H54 (cell line): ENCODE measurements at places on chromosomes 13 and 19.

- DNase-seq: peak; percentile 67
Measured at GRCh38 chr13:98997738-98998641, 20.1 kb upstream of the DOCK9 start.

DNA sequence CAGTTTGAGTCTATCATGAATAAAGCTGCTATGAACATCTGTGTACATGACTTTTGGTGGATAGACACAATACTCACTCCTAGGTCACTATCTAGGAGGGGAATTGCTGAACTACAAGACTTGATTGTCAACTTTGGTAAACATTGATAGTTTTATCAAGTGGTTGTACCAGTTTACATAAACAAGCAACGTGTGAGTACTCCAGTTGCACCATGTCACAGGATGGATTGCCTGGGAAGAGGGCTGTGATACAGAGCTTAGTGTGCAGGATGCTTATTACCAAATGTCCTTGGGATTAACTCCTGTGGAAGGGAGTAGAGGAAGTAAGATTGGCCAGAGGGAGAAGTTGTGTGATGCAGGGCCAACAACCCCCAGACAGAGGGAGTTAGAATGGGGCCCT, 37.7 kb downstream of the RAP2A start:
- DNase-seq: no peak

GRCh38 chr19:16527971-16528521, 14.2 kb downstream of the CHERP start:
- DNase-seq: no peak

GRCh38 chr19:4977299-4978174, 8.6 kb downstream of the KDM4B start:
- peak; percentile 59 for DNase-seq

DNA sequence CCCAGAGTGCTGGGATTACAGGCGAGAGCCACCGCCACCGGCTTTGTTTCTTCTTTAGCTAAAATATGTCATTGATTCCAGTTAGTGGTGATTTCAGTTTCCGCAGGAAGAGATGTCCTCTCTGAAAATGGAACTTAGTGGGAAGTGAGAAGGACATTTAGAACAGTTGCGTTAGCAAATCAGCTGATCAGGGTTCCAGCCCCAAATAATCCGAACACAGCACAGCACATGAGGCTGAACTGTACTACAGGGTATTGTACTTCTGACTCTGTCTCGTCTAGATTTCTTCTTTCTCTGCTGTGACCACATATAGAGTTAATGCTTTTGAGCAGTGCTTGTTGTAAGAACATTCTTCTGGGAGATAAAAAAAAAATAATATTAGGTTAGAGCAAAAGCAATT, 314.4 kb downstream of the MYO16 start:
- DNase-seq: no peak

DNA sequence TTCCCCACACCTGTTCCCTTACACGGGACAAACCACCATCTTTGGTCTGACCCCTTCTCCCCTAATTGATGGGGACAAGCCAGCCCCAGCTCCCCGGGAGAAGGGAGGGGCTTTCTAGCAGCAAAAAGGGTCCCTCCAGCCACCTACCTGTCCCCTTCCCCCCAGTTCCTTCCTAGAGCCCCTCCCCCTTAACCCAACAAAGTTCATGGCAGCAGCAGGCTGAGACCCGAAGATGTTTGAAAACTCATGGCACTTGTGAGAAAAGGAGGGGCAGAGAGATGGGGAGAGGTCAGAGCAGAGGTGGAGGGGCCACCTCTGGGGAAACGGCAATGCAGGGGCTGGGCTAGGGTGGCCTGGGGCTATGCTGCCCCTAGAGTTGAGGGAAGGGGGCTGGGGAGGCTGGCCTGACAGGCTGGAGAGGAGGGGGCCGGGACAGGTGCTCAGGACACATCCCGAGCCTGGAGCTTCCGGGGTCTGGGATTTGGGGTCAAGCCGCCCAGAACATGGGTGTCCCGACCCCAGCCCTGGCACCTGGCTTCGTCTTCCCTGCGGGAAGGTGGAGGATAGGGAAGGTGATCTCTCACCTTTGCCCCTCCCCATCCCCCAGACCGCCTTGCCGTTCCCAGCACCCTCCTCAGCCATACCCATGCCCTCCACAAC, 12.5 kb upstream of the ASF1B start:
- no peak for DNase-seq
